ENCODE measurements at places on chromosomes 6 and 20. TPM values are rescaled to one million over a fixed set of nuclear protein-coding genes. Genes with fewer than 3 reads are reported as not detected.

PPP2R5D gene
- 27.1 TPM for total RNA-seq

CCN6 gene
- not detected for total RNA-seq

EZR gene
- 55.2 TPM for total RNA-seq

C2 gene
- 27.2 TPM for total RNA-seq

RAET1G gene
- 3.3 TPM for total RNA-seq

DNA sequence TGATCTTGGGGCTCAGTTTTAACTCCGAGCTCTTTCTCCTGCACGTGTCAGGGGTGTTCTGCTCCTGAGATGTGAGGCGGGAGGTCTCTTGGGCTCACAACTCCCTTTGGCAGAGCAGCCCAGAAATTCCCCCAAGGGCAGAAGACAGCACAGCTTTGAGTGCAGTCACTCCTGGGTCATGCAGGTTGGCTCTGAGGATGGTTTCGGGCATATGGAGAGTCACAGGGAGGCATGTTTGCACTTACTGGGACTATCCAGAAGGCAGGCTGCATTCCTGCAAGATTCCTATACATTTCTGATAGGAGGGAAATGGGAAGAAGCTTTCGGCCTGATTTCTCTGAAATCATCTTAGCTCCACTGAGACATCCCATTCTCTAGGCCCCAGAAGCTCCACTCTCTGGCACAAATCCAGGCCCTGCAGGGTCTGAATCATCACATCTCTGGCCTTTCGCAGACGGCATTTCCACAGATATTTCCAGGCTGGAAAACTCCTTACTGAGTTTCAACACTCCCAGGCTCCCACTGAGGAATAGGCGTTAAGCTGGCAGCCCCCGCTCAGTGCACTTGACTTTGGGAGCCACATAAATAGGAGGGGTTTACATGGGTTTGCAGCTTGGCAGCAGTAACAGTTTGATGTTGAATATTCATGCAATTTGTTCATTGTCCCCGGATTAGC lies 39.7 kb downstream of the AGPAT4 start:
- DNase-seq = peak; percentile 95

DNA sequence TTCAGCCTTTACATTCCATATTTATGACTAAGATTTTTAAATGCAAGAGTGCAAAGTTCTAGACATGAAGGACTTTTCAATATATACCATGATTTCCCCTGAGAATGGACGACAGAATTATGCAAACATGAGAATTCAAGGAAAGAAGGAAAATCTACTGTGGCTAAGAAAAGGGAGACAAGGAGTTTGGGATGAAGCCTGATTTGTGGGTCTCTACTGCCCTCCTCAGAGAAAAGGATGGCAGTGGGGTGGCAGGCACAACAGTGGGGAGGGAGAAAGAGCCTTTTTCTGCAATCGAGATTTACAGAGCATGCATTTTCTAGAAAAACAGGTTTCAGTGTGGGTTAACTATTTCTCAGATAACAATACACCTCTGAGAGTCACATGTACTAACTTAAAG lies 466.9 kb upstream of the NRSN1 start:
- DNase-seq = peak; percentile 12

GRCh38 chr20:919491-919916 lies 3.4 kb upstream of the ANGPT4 start:
- DNase-seq = no peak

DNA sequence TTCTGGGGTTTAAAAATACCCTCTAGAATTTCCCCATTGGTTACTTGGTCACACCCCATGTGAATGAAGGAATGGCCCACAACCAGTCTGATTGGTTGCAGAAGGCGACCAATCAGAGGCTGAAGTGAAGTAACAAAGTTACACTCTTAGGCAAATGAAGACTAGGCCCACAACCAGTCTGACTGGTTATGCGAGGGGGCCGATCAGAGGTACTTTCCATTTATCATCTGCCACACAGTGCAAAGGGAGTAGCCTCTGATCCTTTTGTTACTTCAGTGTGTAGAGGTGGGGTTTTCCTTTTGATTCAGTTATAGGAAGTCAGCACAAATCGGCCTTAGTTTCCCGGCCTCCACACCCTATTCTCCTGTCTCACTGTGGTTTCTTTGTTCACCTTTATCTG lies 61.2 kb upstream of the SGK1 start:
- DNase-seq = no peak

DNA sequence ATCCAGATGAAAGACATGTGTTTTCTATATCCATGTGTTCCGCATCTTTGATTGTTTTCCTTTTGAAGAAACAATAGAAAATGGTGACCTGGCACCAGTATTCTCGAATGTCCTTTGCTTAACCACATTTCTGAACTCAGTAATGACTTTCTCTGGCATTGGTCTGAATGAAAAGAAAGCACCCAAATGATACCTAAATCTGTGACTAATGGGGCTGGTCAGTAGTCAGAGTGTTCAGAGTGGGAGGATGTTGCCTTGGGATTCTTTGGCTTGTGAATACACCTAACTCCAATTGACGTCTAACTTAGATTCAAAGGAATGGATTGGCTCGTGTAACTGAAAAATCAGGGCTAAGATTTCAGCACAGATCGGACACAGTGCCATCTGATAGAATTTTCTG lies 27.1 kb downstream of the PARD6B start:
- peak; percentile 78 for DNase-seq

GRCh38 chr6:127178746-127179145 lies 60.3 kb downstream of the RSPO3 start:
- peak; percentile 74 for DNase-seq

DNA sequence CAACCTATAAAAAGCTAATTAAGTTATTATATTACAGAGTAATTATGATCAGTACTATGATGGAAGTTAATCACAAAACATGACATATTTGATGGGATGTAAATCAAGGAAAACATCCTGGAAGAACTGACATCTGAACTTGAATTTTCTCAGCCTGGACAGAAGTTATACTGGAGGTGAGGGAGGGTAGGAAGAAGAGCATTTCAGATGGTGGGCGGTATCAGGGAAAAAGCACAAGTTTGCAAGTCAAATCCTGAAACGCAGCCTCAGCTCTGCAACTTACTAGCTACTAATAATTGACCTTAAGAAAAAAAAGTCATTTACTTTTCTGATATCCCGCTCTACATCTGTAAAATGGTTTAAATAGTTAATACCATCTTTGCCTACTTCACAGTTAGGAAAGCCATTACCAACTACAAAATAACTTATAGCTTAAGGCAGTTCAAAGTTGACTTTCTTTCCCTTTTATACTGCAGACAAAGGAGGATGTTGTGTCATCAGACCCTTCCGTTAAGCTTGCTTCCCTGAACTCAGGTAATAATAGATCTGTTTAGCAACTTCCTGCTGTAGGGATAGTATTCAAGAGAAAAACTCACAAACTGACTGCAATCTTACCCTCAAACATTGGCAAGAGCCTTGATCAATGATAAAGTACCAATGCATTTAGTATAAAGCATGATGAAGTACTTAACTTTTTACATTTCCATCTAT lies 21.0 kb downstream of the NOL7 start:
- no peak for DNase-seq

GRCh38 chr6:16770701-16771569 lies 9.7 kb upstream of the ATXN1 start:
- peak; percentile 79 for DNase-seq

GRCh38 chr6:121694801-121695251 lies 259.4 kb downstream of the GJA1 start:
- peak; percentile 84 for DNase-seq

- no peak for DNase-seq
Measured at GRCh38 chr20:1757072-1757471, 99.5 kb upstream of the SIRPG start.

- peak; percentile 29 for DNase-seq
Measured at GRCh38 chr6:142357879-142358278, 56.1 kb downstream of the ADGRG6 start.

DNA sequence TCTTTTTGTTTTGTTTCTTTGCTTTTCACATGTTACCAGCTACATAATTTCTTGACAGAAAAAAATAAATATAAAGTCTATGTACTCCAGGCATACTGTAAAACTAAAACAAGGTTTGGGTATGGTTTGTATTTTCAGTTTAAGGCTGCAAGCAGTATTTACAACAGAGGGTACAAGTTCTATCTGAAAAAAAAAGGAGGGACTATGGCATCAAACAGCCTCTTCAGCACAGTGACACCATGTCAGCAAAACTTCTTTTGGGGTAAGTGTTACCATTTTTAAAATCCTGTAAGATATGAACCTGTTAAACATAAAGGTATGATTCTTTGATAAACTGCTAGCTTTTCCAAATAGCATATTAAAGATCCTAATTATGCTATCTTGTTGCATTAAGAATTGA lies 393 bp downstream of the RUNX2 start:
- DNase-seq = no peak

GRCh38 chr6:57029213-57029612 lies 17.3 kb upstream of the KIAA1586 start:
- no peak for DNase-seq

DNA sequence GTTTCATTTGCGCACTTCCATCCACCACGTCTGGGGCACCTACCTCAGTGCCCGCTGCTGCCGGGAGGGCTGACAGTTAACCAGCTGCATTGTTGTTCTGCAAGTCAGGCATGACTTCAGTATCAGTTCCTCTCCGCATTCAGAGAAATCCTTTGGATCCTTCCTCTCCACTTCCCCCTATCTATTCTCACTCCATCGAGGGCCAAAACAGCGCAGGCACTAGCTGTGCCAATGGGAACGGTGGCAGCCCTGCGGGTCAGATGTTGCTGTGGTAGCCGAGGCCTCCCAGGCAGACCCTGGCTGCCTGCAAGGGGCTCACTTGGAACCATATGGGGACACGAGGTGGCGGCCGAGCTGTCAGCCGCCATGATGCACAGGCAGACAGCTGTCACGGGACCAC lies 64.2 kb upstream of the INSM1 start:
- DNase-seq = no peak

GRCh38 chr20:8726460-8726859 lies 342.4 kb upstream of the PLCB4 start:
- no peak for DNase-seq

- no peak for DNase-seq
Measured at GRCh38 chr6:70180183-70180900, 122.5 kb downstream of the COL9A1 start.

GRCh38 chr6:158718461-158719046 lies 68.7 kb downstream of the SYTL3 start:
- no peak for DNase-seq

DNA sequence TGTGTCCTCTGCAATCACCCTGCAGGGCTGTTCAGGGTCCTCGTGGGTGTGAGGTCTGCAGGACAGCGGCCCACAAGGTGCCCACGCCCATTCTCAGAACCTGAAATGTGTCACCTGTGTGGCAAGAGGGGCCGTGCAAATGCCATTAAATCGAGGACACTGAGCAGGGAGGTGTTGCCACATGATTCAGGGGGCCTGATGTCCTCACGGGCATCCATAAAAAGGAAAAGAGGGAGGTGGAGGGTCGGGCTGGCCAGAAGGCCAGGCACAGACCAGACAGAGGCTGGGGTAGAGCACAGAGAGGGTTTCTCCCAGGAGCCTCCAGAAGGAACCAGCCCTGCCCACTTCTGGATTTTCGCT lies 239.6 kb downstream of the ERMARD start:
- no peak for DNase-seq

DNA sequence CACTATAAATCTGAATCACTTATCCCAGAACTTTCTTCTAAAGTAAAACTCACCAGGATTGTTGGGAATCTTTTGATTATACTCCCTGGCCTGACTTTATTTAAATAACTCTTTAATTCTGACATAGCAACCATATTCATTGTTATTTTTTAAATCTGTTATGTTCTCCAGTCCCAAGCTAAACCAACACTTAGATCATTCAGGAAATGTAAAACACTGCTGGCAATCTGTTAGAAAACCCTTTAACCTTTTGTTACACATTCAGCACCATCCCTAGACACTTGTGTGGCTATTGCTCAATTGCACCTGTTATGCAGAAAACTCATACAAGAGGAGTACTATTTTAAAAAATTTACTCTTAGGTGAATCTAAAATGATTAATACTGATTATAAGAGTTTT lies 101.8 kb upstream of the NHSL1 start:
- DNase-seq = peak; percentile 51

GRCh38 chr20:40717343-40717865 lies 28.4 kb upstream of the MAFB start:
- no peak for DNase-seq

- DNase-seq = no peak
Measured at GRCh38 chr20:32302507-32302872, 25.0 kb downstream of the KIF3B start.

Data from fibroblast of lung (primary cell).